ENCODE measurements at places on chromosomes 7 and 10.

DNA sequence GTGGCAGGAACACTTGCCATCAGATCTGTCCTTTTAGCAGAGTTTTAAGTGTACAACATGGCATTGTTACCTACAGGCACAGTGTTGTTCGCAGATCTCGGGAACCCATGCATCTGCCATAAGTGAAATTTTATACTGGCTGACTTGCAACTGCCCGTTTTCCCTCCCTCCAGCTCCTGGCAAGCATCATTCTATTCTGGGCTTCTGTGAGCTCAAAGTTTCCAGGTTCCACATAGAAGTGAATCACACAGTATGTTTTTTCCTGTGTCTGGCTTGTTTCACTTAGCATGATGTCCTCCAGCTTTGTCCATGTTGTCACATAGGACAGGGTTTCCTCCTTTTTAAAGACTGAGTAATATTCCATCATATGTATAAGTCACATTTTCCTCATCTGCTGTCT is 56.6 kb downstream of the C10orf143 start:
- DNase-seq: no peak

DNA sequence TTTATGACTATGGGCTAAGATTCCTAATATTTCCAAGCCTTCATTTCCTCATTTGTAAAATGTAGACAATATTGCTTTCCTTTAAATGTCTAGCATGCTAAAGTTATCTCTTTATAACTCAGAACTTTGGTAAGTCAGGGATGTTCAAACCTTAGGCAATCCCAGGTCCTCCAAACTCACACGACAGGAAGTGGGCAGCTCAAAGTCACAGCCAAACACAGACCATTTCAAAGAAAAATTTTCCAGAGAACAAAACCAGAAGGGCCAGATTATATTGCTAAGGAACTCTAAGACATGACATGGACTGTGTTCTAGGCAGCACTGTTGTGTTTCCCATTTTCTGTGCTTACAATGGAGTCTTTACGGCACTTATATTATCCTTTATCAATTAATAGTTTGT is 87.8 kb upstream of the DYNC1I1 start:
- no peak for DNase-seq

- DNase-seq: no peak
Measured at GRCh38 chr10:29328983-29329382, 40.1 kb downstream of the LYZL1 start.

DNA sequence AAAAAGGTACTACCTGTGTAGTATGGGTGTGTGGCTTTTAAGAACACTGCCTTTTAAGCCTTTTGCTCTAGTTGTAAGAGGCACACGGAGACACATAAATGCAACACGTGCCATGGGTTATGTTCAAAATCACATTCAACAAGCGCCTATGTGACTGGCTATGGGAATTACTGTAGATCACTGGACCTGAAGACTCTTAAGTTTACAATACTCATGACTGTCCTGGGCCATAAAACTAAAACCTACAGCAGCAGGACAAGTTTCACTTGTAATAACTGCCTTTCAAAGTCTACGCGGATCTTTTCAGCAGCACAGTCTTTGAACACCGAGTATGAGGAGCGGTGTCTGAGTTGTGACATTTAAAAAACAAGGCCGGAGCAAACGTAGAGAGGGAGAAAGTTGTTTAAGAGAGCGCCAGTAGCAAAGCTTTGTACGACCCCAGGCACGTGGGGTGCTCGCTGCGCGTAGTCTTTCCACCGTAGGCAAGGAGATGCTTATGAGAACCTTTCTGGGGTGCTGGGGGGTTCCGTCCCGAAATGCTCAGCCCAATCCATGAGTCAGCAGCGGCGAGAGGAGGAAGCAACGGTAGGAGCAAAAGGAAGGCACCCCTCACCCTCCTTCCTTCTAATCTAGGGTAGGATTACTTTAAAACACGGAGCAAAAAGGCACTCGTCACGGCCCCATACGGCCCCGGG is 662 bp downstream of the DNAJC2 start:
- DNase-seq: no peak

GRCh38 chr10:31929261-31930022 is 811 bp upstream of the ARHGAP12 start:
- peak; percentile 70 for DNase-seq

Data from type B pancreatic cell (in vitro differentiated cells).